Left renal pelvis (tissue), 4 donors: ENCODE measurements at places on chromosomes 13 and 19.

GRCh38 chr13:99863789-99864626 lies 107.6 kb downstream of the ZIC5 start:
- no peak for DNase-seq

GRCh38 chr19:44869733-44870470 lies 21.2 kb upstream of the TOMM40 start:
- no peak for DNase-seq

- DNase-seq, result no peak
Observed at GRCh38 chr19:2253106-2254063, 2.8 kb downstream of the JSRP1 start.

GRCh38 chr13:55013051-55013450 lies 1984.4 kb downstream of the OLFM4 start:
- DNase-seq, result peak; percentile 0

DNA sequence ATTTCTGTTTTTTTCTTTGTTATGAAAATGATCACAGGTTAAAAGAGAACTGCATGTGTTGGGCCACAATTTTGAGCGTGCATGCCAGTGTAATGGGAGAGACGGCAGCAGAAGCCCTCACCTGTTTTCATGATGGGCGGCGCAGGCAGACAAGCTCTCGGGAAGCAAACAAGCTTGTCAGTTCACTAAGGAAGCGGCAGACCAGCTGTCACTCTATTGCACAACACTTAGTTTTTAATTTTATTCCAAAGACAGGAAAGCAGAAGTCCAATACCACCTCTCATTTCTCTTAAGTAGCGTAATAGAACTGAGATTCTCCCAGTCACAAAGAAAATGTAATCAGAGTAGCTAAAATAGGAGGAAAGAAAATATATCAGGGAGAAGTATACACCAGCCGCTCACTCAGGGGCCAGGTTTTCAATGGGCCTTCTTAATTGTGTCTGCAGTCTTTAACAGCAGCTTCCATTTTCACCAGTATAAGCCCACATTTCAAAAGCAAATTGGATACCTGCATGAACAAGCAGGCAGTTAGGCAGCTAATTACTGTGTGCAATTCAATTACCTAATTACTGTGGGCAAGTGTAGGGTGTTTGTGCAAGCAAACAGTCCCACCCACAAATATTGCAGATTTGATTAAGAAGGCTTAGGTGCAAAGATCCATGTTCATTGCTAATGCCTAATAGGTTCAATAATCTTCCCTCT lies 711.4 kb downstream of the DIAPH3 start:
- DNase-seq, result no peak

DNA sequence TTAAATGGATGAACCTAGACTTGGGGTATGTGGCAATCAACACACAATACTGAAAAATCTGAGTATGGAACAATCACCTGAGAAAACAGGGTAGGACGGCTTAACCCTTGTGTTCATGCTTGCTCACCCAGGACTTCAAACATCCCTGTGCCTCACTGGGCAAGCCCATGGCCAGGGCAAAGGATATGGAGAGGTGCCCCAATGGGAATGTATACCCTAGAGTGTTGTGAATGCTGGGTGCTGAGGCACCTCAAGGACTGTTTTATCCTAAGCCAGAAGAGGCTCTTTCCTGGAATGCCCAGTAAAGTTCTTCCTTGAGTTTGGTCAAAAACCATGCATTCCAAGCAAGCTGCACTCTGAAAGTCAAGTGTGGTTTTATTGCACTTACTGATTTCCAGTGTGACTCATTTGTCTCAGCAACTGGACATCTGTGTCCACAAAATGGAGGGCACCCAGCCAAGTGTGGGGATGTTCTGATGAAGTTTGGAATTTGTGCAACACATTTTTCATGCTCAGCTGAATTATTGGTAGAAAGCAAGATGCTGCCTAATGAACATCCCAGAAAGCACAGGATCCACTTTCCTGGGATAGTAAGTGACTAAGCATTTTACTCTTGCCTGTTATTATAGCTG lies 531.3 kb downstream of the RFC3 start:
- no peak for DNase-seq

GRCh38 chr13:79782541-79783205 lies 301.7 kb downstream of the NDFIP2 start:
- peak; percentile 71 for DNase-seq

DNA sequence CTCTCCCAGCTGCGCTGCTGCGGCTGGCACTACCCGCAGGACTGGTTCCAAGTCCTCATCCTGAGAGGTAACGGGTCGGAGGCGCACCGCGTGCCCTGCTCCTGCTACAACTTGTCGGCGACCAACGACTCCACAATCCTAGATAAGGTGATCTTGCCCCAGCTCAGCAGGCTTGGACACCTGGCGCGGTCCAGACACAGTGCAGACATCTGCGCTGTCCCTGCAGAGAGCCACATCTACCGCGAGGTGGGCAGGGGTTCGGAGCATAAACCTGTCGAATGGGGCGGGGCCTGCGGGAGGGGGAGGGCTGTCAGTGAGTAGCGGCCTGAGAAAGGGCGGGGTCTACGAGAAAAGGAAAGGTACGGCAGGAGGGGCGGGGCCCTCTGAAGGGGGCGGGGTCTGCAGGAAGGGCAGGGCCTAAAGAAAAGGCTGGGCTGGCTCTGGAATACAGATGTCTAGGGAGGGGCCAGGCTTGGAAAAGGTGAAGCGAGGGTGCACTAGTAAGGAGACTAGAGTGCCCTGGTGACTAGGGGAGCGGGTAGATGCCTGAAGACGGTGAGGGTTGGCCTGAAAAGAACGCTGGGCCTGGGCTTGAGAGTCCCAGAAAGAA lies 3.6 kb downstream of the CD37 start:
- no peak for DNase-seq

DNA sequence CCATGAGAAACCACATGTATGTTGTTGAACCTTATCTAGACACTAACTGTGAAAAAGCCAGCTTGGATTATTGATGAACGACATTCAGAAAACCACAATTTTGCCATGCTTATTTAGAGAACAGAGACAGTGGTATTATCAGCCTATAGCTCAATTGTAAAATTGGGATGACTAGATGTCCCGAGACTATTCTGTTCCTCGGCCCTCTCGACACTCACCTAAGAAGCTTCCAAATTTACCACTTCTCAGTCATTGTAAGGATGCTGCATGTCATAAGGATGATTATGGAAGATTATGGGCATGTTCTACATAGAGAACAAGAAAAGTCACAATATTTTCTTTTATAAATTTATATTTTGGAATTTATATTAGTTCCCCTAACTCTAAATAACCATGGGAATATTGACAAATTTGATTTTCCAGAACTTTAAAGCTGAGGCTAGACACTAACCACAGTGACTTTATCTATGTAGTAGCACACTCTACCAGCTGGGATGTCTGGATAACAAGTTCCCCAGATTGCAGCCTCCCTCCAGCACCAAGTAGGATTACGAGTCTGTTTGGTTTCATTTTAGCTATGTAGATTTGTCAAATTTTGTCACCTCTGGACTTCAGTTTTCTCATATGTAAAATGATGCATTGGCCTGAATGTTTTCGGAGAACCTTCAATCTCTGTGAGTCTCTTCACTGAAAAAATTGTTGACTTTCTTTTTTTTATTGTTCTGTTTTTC lies 513.6 kb downstream of the IRS2 start:
- no peak for DNase-seq

DNA sequence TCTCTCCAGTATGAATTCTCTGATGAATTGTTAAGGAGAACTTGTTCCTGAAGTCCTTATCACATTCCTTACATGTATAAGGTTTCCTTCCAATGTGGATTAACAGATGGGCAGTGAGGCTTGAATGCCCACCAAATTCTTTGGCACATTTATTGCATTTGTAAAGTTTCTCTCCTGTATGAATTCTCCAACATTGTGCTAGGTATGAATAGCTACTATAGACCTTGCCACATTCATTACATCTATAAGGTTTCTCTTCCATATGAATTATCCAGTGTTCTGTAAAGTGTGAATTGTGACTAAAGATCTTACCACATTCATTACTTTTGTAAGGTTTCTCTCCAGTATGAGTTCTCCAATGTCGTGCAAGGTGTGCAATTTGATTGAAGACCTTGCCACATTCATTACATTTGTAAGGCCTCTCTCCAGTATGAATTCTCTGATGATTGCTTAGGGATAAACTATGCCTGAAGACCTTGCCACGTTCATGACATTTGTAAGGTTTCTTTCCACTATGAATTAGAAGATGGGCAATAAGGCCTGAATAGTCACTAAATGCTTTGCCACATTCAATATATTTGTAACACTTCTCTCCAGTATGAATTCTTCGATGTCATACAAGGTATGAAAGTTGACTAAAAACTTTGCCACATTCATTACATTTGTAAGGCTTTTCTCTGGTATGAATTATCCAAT lies 20.4 kb downstream of the ZNF578 start:
- DNase-seq, result no peak
